CD4-positive, alpha-beta T cell treated with Interleukin-6 at 100 ng/mL for 8 hours (primary cell): ENCODE measurements at places on chromosomes 2 and 18.

DNA sequence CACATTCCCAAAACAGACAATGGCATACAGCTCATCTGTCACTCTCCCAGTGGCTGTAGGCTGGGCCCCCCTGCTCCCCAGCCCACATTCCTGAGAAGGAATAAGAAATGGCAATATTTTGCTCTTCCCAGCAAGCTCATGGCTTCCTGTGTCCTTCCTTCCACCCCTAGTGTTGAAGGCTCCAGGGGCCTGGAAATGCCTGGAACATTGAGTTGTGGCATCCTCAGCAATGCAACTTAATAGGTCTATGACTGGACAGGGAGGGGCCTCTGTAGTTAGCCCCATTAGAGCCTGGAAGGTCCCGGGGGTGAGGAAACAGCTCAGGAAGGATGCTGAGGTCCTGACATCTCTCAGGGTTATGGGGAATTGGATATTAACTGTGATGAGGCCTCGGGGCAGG, 3.3 kb downstream of the KIF3C start:
- DNase-seq: no peak

DNA sequence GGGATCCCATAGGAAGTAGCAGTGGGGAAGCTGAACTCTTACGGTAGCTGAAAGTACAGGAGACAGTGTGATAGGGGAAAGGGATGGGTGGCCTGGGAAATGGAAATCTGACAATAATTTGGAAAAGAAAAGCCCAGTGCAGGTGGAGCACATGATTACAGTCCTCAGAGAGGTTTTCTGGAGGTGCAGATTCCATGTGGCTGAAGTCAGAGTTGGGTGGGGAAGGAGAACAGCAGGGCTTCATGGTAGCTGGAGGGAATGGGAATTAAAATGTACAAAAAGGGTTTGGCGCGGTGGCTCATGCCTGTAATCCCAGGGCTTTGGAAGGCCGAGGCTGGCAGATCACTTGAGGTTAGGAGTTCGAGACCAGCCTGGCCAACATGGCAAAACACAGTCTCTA, 12.2 kb downstream of the HRH4 start:
- no peak for DNase-seq

- DNase-seq: no peak
These were observed 1176.2 kb downstream of the SUCLG1 start for GRCh38 chr2:83282841-83283240.

- DNase-seq: no peak
These were observed 12.1 kb upstream of the ARMC9 start for GRCh38 chr2:231186325-231186724.

DNA sequence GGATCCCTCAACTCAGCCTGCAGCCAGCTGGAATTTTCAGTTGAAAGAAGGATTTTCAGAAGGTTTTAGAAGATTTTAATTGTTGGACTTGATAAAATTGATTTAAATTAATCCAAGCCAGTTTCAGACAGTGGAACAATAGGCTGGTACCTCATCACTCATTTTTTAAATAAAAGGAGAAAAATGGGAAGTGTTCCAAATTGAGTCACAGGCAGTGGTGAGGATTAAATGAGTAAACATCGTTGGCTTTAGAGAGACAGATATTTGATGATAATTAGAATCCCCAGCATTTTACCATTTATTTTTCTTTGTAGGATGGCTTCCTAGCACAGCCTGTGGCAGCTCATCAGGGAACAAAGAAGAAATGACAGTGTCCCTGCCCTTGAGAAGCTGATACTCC, 7.4 kb downstream of the CXCR4 start:
- DNase-seq: no peak

GRCh38 chr18:44788334-44788733, 107.6 kb downstream of the SETBP1 start:
- no peak for DNase-seq

DNA sequence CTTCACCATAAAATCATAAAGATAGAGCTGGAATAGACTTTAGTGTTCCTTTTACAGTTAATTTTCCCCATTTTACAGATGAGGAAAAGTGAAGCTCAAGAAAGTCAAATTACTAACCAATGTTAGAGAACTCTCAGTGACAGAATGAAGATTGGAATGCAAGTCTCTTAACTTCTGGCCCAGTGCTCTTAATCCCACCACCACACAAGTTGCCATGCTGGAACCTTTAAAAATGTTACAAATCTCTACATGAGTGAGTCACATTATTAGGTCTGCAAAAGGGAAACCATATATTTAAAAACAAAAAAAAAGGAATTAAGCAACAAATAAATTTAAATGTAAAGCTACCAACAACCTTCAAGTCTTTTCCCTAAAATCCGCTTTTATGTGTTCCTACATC, 3.5 kb downstream of the NCKAP1 start:
- DNase-seq: no peak

GRCh38 chr2:101740555-101740964, 43.1 kb downstream of the MAP4K4 start:
- no peak for DNase-seq

DNA sequence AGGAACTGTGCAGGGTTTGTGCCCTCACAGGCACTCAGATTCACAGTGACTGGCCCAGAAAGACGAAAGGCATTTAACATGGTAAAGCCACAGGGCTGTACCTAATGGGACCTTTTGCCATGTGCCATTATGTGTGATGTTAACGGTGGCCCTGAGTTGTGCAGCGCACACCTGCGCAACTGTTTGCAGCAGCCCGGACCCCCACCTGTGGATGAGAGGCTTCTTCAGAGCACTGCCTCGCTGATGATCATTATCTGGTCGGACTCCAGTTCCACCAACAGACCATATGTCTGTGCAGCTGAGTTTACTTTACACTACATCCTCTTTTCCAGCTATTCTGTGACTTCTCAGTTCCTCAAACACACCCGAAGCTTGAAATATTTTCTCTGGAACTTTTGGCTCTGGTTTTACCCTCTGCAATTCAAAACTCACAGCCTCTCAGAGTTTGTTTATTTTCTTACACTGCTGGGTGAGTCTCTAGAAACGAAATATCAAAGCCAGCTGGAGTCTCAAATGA, 35.6 kb upstream of the UBE2F start:
- no peak for DNase-seq

- no peak for DNase-seq
These were observed 61.3 kb downstream of the ZNF516 start for GRCh38 chr18:76433788-76434187.

DNA sequence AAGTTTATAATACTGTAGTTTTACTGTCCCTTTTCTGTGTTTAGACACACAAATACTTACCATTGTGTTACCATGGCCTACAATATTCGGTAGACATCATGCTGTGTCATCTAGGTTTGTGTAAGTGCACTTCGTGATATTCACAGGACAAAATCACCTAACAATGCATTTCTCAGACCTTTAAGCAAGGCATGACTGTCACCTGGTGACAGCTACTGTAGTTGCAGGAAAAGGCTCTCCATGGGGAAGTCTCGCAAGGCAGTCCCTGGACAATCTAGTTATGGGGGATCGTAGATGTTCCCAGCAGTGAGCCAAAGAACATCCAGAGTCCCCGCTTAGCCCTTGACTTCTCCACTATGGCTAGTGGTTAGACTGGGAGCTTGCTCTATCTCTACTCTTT, 73.1 kb downstream of the EIF2AK3 start:
- DNase-seq: no peak

GRCh38 chr2:20634507-20635112, 16.3 kb downstream of the HS1BP3 start:
- no peak for DNase-seq

DNA sequence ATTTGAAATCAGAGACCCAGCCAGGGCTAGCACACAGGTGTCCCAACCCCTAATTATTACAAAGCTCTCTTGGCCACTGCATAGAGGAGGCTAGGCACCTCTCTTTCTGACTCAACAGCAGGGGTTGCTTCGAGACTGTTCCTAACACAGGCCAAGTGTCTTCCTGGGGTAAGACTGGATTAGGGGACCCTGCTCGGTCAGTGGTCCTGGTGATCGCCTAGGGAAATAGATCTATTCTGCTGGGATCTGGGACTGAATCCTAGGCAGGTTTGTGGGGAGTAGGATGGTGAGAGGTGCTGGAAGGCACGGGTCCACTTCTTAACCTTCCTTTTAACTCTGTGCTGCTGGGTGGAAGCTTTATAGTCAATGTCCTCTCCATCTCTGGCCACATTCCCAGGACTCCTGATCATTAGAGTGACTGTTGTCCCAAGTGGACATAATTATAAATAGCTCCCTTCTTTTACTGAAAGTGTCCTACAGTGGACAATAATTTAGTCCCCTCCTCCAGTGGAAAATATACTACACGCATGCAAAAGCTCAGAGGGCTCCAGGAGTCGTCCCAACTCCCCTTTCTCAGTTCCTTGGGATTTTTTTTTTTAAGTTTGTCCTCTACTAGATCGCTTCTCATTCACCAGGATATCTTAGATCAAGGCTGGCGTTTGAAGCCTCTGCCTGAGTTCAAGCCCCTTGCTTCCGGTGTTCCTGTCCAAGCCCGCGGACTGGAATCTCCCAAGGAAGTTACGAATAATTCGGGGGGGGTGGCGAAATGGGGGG, 1.3 kb upstream of the TRIB2 start:
- no peak for DNase-seq

- DNase-seq: no peak
These were observed 68.1 kb downstream of the STPG4 start for GRCh38 chr2:47087051-47087450.

GRCh38 chr2:127859712-127860085, 1.7 kb upstream of the POLR2D start:
- peak; percentile 74 for DNase-seq

GRCh38 chr2:175107146-175107545, 60.9 kb downstream of the ATF2 start:
- DNase-seq: no peak

GRCh38 chr2:41856946-41857345, 190.9 kb upstream of the PKDCC start:
- DNase-seq: no peak

DNA sequence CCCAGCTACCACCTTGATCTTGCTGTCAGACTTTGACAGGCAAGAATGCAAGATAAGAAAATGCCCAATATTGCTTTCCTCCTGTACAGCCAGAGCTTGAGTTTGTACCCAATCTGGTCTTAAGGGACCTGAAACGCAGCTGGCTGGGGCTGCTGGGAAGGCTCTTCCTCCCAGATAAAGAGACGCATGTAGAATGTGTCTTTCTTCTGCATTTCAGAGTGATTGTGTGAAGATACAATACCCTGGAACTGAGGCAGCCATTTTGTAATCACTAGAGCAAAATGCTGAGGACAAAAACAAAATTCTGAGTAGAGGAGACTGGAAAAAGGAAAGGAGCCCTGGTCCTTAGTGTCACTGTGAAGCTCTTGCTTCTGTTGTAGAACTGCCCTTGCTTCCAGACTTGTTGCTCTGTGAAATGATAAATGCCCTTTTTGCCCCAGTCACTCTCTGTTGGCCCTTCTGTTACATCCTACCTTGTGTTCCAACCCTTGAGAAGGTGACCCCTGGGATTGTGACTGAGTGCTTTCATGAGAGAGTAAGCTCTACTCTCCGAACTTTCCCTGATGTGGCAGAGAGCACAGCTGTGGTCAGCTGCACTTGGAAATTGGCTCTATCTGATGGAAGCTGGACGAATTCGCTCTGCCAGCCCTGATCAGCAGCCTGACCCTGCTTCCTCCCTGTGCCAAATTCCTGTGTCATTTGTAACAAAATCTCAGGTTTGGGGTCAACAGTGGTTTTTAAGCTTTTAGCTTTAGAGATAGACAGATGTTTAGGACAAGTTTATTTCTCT, 137.4 kb upstream of the RBMS1 start:
- DNase-seq: no peak

DNA sequence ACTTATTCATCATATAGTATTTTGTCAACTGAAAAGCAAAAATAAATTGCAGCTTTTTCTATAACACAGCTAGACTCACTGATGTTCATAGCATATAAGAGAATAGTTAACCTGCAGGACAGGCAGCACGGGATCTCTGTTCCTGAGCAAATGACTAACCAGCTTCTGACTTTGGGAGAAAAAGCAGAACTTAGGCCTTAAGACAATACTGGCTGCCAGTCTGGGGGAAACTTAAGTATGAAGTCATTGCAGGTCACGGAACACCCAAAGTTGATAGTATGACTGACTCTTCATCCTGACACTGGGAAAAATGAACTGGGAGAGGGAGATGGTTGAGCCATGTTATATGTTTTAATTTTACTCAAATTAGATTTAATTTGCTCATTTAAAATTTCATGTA, 113.0 kb downstream of the DPP4 start:
- no peak for DNase-seq

- DNase-seq: no peak
These were observed 36.0 kb downstream of the SULT1C2 start for GRCh38 chr2:108324531-108325255.

GRCh38 chr2:176169711-176170110, 12.6 kb downstream of the HOXD3 start:
- DNase-seq: no peak

- no peak for DNase-seq
These were observed 18.4 kb downstream of the CTDP1 start for GRCh38 chr18:79697976-79698375.

DNA sequence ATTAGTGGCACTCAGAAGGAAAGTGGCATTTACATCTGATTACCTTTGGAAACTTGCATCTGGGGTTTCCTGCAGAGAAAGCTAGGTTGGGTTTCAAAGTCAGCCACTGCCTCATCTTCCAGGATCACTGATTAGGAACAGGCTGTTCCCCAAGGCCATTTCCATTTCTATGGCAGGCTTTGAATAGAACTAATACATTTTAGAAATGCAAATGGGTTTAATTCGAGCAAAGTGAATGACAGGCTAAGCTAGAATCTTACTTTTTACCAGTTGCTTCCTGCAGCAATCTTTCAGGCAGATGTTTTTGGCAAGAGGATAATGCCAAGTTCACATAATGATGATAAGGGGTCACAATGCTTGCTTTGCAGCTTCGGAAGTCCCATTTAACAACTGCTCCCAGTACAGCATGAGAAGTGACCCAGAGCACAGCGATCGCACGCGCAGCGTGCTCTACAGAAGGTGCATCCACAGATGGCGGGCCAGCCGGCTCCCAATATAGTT, 336.7 kb downstream of the LPIN1 start:
- no peak for DNase-seq

DNA sequence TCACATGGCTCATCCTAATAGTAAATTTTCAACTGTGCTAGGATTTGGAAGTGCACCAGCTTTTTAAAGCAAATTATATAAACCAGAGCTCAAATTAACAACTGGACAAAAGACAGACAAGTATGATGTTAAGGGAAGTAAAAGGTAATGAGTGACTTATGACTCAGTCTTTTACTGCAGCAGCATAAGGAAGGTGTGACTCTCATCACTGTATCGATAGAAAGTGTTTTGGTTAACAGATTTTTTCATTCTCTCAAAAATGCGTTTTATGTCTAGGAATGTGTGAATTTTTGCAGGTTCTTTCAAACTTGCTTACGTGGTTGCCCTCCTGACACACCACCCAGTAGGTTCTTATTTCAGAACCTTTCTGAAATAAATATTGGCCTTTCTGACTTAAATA, 244.2 kb upstream of the BOD1L2 start:
- DNase-seq: no peak
